ENCODE measurements at places on chromosomes 4 and X. TPM values are rescaled to one million over a fixed set of nuclear protein-coding genes. Genes with fewer than 3 reads are reported as not detected.

FRG1 gene
- 5.0 TPM for polyA plus RNA-seq

PAGE4 gene
- polyA plus RNA-seq: 0.50 TPM

ADH4 gene
- polyA plus RNA-seq: not detected

F8A3 gene
- 0.11 TPM for polyA plus RNA-seq

ZAR1 gene
- 0.33 TPM for polyA plus RNA-seq

SPP1 gene
- polyA plus RNA-seq: 10.1 TPM

ADGRG4 gene
- polyA plus RNA-seq: not detected

PITX2 gene
- polyA plus RNA-seq: 0.09 TPM

VCX2 gene
- polyA plus RNA-seq: not detected

IL15 gene
- polyA plus RNA-seq: 0.30 TPM

CC2D2A gene
- 12.2 TPM for polyA plus RNA-seq

CFI gene
- polyA plus RNA-seq: not detected

DUSP9 gene
- 0.80 TPM for polyA plus RNA-seq

NPY2R gene
- polyA plus RNA-seq: 0.09 TPM

SRPX2 gene
- polyA plus RNA-seq: not detected

MAOB gene
- 1.1 TPM for polyA plus RNA-seq

CFAP99 gene
- 0.09 TPM for polyA plus RNA-seq

QDPR gene
- 35.9 TPM for polyA plus RNA-seq

H2BW2 gene
- 0.03 TPM for polyA plus RNA-seq

AMTN gene
- not detected for polyA plus RNA-seq

GJB1 gene
- 0.06 TPM for polyA plus RNA-seq

TEX13B gene
- 0.11 TPM for polyA plus RNA-seq

CYBB gene
- polyA plus RNA-seq: 0.03 TPM

SULT1B1 gene
- not detected for polyA plus RNA-seq

LANCL3 gene
- polyA plus RNA-seq: 0.11 TPM

MAGEC1 gene
- polyA plus RNA-seq: not detected

STK32B gene
- 1.7 TPM for polyA plus RNA-seq

CCDC120 gene
- 8.6 TPM for polyA plus RNA-seq

GPR82 gene
- polyA plus RNA-seq: not detected

All from H1 (cell line).